ENCODE measurements at places on chromosomes 3 and 15.

GRCh38 chr15:57865294-57865693 is 158.8 kb downstream of the POLR2M start:
- no peak for DNase-seq

GRCh38 chr15:68224546-68225250 is 4.8 kb downstream of the CLN6 start:
- DNase-seq: no peak

GRCh38 chr3:48356419-48356818 is 15.6 kb upstream of the FBXW12 start:
- DNase-seq: no peak

- no peak for DNase-seq
Observed at GRCh38 chr3:66259566-66260255, 38.9 kb downstream of the SLC25A26 start.

- no peak for DNase-seq
Observed at GRCh38 chr3:43534675-43535074, 87.1 kb downstream of the ANO10 start.
